ENCODE measurements at places on chromosomes 3 and 15.
A peak's percentile ranks its signal among the peaks of the same experiment; 100 is the strongest.

DNA sequence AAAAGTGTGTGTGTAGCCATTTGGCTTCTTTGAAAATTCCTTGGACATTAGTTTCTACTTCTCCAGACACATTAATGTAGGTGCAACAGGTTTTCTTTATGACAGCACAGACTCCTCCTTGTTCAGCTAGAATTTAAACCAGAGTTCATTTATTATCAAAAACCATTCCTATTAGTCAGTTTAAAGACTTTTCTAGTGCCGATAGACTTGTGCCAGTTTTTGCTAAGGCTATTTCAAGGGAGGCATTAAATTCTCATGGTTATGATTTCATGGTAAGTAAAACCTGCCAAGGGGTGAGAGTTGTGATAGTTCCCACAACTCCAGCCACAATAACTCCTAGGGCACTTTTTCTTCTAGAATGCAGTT lies 20.6 kb upstream of the SENP7 start:
- DNase-seq = no peak

GRCh38 chr3:13420045-13420830 lies at the start of gene NUP210:
Gene NUP210 (minus strand): TSS chr3:13420322. CDS start chr3:13420226, 96 bp downstream.
- DNase-seq = peak; percentile 82

DNA sequence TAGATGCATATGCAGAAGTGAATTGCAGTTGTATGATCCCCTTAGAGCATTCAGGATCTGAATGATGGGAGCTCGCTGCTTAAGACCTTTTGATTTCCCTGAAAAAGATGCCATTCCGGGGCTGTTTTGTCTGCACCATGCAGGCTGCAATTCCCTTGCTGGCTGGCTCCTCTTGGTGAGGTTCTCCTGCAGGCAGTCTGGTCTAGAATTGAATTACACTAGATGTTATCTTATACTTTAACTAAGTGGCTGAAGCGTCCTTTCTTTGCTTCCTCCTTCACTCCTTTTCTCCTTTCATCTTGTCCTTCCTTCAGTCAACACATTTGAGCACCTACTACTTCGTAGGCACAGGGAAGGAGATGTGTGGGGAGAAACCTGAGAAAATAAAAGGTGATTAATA lies 18.6 kb upstream of the MYZAP start:
- DNase-seq = no peak

DNA sequence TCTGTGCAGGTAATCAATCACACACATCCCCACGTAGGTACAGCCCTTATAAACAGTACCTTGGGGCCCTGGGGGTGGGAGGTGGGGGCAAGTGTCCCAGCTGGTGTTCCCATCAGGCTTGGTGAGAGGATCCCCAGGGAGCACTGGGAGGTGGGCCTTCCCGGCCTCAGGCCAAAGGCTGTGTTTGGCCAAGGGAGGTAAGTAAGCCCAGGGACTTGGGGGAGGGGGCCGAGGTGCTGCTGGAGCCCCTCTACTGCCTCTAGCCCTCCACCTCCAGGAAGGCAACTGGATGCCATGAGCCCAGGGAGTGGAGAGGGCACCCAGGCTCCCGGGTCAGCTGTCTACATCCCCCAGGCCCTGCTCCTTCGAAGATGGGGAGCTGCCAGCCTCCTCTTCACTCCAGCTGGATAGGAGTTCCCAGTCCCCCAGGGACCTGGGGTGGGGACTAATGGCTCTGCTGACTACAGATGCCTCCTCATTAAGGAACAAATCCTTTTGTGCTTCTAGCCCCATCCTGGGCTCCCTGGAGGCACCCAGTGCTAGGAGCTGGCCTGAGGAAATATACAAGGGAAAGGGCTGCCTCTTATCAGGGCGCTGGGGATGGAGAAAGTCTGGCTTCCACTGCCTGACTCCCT lies 33.1 kb downstream of the RNU5B-1 start:
- DNase-seq = no peak

- no peak for DNase-seq
These were observed 144.2 kb downstream of the RYR3 start for GRCh38 chr15:33454996-33455395.

DNA sequence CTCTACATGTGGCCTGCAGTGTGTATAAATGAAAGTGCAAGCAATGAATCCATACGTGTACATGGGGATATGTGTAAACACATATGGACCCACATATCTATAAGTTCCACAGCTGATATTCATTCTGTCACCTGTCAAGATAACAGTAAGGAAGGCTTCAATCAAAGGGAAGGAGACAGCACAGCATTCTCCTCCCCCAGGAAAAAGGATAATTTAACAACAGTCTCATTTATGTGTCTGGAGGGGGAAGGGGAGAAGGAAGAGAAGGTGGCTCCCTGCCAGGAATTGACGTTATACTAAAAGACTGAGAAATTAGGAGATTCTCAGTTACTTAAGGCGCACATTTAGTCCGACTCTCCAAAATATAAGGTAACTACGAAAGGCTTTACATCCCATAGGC lies 345.9 kb downstream of the FOXP1 start:
- DNase-seq = no peak

DNA sequence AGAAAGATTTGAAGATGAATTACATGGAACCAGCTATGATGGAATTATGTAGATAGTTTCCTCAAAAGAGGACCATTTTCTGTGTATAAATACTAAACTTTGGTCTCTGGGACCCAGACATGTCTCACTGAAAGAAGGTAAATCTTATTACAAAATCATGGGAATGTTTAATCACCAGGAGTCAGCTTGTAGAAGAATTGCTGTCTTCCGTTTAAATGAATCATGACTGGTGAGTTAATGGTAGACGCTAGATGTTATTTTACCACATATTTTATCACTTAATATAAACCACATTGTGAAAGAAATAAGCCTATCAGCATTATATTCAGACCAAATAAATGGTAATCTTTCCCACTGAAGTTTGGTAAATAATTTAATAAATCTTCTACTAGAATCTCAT lies 322.3 kb upstream of the SUCLG2 start:
- no peak for DNase-seq

DNA sequence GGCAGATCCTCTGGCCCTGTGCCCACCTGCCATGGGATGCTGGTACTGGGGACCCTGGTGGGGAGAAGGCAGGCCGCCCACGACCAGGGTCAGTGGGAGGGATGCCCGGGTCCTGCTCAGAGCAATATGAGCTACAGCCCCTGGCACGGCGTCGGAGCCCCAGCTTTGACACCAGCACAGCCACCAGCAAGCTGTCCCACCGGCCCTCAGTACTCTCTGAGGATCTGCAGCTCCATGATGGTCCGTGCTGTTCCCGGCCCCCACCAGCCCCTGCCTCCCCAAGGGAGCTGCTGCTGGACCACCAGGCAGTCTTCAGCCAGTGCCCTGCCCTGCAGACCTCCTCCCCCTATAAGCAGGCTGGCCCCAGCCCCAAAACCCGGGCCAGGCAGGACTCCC lies 11.5 kb downstream of the DISP2 start:
- DNase-seq = no peak

DNA sequence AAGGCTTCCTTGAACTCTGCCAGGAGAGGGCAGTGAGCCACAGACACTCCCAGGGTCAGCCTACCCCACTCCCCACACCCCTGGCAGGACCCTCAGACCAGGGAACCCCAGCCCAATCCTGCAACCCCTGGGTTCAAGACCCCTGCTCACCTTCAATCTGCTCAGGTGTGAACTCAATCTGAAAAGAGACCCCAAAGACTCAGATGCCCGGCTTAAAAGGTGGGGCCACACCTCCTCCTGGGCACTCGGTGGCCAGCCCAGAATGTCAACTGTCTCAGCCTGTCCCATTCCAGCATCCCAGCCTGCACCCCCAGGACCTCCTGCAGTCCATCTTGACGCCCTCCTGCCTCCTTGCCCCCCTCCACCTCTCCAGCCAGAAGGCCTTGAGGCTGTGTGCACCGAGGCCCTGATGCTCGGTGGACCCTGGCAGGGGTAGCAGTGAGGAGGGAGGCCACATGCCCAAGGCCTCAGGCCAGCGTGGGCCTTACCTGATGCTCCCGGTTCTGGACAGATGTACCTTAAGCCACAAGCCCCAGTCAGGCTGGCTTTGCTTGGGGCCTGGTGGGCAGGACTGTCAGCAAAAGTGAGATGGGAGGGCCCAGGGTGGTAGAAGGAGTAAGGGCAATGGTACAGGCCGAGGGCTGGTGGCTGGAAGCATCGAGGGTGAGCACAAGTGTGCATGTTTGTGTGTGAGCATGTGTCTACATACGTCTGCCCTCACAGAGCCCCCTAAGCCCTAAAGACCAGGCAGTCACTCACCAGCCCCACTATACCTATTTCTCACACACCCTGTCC lies 2.2 kb downstream of the MYL3 start:
- DNase-seq = no peak

DNA sequence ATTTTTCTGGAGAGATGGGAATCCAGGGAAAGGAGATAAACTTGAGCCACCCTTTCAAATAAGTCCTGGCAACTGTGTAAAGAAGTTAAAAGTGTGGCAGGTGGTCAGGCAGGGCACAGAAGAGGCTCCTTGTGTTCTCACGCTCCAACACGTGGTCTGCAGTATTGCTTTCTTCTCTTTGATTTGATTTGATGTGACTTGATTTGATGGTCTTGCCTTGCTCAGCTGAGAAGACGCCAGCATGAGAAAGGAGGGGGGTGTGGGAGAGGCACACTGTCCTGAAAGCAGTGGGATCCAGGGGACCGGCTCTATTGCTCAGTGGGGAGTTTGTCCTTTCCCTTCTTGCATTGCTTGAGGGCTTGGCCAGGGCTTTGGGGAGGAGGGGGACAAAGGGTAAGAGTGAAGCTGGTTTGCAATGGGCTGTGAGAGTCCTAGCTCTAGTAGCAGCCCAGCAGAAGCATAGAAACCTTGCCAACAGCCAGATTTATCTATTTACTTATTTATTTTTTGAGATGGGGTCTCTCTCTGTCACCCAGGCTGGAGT lies 25.7 kb upstream of the NEO1 start:
- no peak for DNase-seq
